ENCODE measurements at places on chromosomes 3 and 15.

DNA sequence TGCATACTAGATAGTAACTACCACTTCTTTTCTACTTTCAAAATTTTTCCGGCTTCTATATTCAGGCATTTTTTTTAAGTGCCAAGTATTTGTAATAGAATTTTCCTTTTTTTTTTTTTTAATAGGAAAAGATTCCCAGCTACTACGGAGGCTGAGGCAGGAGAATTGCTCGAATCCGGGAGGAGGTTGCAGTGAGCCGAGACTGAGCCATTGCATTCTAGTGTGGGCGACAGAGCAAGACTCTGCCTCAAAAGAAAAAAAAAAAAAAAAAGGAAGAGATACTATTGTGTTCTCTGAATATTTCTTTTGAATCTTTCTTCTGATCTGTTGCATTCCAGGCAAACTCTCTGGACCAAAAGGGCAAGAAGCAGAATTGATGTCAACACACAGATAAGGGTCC, 557.3 kb downstream of the FGF12 start:
- DNase-seq: peak; percentile 3

DNA sequence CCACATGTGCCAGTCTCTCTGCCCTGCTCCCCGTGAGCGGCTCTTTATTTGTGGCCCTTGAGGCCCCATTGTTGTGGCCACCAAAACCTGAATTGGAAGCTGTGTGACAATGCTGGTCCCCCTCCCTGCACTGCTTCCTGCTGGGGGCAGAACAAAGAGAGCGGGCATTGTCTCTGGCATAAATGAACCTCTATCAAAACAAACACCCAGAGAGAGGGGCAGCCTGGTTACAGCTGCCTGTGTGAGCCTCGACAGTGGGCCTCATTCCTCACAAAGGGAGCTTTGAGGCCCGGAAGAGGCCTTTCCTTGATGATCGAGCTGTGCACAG, 152.9 kb downstream of the IGF1R start:
- no peak for DNase-seq

- DNase-seq: no peak
Measured at GRCh38 chr3:113275583-113275928, 64.2 kb downstream of the BOC start.

GRCh38 chr3:25472153-25472552, 44.1 kb downstream of the RARB start:
- no peak for DNase-seq

- no peak for DNase-seq
Measured at GRCh38 chr3:115098354-115099073, 48.6 kb downstream of the ZBTB20 start.

- DNase-seq: no peak
Measured at GRCh38 chr3:25018909-25019308, 409.2 kb upstream of the RARB start.
